SK-N-DZ (cell line): ENCODE measurements at places on chromosomes 13 and 19.

- no peak for DNase-seq
Observed at GRCh38 chr13:20521364-20522115, 4.1 kb downstream of the CRYL1 start.

DNA sequence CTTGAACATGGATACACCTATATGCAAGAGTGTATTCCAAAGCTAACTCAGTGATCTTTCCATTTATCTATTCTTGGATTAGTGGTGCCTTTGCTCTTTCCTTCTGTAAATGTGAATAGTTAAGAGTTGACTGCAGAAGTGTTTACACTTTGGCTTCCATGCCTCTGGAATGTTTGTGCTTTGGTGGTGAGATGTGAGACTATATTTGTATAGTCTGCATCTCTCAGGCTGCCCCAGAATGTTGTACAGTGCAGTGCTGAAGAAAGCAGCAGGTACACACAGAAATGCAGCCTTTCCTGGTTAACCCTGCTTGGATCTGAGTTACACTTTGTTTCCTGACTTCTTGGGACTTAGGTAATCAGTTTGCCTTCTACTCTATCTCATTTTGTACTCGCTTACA is 90.2 kb downstream of the DNAJC15 start:
- no peak for DNase-seq

DNA sequence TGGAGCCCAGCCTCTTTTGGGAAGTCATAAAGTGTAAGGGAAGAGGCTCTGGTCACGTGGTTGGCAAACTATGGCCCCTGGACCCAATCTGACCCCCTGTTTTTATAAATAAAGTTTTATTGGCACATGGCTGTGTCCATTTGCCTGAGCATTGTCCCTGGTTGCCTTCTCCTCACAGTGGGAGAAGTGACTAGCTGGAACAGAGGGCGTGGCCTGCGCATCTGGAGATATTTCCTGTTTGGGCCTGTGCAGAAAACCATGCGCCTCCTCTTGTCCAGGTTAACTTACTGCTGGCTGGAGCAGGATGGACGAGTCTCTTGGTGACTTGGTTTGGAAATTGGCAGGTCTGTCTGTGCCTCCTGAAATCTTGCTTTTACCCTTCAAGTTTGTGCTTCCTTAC is 48.3 kb downstream of the KDM4B start:
- DNase-seq = no peak

DNA sequence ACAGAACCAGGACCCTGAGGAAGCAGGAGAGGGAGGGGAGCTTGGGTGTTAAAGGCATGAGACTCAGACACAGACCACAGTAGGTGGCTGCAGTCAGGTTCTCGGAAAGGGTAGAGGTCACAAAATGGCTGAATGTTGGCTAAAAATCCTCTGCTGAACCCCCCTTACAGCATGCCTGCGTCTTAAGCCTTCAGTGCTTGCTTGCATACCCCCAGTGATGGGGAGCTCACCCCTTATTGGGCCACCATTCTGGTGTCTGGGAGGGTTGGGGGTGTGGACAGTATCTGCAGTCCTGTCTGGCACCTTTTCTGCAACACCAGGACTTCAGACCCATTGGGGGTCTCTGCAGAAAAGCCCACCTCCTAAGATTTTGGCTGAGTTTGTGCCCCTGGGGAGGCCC is 14.2 kb upstream of the B3GNT3 start:
- no peak for DNase-seq

- DNase-seq = no peak
Observed at GRCh38 chr13:75633285-75633684, 2.8 kb upstream of the LMO7 start.

DNA sequence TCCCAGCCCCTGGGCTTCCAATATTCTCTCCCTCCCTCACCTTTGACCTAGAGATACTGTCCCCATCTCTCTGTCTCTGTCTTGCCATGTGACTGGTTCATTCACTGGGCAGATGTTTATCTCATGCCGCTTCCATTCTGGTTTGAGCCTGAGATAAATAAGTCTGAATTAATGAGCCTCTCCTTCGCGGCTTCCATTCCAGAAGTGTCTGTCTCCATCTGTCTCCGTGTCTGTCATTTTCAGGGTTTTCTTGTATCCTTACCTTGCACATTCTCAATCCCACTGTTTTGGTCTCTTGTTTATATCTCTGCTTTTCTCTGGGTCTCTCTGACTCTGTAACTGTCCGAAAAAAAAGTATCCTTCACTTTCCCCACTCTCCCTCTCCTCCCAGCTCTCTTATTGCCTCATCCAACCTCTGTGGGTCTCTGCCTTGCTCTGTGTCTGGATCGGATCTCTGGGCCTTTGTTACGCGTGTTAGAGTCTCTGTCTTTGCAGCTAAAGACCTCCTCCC is 4.3 kb downstream of the SPHK2 start:
- DNase-seq = peak; percentile 72

DNA sequence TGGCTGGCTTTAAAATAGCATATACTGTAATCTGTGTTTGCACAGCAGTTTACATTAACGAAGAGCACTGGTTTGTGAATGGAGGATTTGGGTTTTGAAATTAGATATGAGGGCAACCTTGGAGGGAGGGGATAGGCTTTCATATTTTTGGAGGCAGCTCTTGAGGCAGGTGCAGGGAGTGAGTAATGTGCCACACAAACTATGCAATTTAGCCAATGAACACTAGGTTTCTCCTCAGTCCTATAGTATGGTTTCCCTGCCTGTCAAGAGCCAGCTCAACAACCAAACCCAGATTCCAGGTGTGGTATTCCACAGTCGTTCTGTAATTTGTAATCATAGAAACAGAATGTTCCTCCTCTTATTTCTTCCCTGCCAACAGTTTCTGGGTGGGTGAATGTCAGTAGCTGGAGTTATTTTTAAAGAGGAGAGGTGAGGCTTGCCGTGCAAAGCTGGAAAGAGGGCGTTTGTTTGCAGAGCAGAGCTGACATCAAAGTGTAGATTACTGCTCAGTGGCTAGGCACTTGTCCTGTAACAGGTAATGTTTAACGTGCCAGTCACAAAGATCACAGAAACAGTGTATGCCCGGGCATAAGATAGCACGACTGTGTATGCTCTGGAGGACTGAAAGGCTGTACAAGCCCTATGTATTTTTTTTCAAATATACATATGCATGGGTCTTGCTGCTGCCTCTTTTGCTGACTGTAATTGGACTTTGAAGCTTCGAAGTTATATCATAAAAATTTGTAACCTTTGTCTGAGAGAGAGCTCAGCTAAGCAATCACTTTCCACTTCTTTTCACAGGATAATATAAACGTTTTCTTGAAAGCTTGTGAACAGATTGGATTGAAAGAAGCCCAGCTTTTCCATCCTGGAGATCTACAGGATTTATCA is 124.2 kb downstream of the LMO7 start:
- no peak for DNase-seq

GRCh38 chr19:49213791-49214190 is 56.2 kb downstream of the TRPM4 start:
- no peak for DNase-seq

DNA sequence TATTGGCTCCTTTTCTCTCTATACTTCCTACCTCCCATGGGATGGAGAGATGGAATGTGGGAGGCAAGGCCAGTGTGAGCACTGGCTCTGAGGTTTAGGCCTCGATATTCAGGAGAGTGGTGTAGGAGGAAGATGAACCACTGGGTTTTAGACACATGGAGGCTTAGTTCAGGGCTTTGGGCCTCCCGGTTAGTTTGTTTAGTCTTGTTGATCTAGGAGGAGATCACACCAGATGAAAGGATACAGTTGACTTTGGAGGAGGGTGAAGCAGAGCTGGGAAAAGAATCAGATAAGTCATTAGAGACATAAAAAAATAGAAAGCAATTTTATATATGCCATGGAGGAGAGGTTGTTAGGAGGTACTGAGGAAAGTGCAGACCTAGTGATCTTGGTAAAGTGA is 30.9 kb downstream of the RNASEH2B start:
- no peak for DNase-seq

- no peak for DNase-seq
Observed at GRCh38 chr19:49423985-49424303, 703 bp upstream of the PTH2 start.

GRCh38 chr13:70353096-70353495 is 244.8 kb upstream of the KLHL1 start:
- no peak for DNase-seq

- no peak for DNase-seq
Observed at GRCh38 chr19:50565984-50566903, 2.0 kb downstream of the LRRC4B start.

DNA sequence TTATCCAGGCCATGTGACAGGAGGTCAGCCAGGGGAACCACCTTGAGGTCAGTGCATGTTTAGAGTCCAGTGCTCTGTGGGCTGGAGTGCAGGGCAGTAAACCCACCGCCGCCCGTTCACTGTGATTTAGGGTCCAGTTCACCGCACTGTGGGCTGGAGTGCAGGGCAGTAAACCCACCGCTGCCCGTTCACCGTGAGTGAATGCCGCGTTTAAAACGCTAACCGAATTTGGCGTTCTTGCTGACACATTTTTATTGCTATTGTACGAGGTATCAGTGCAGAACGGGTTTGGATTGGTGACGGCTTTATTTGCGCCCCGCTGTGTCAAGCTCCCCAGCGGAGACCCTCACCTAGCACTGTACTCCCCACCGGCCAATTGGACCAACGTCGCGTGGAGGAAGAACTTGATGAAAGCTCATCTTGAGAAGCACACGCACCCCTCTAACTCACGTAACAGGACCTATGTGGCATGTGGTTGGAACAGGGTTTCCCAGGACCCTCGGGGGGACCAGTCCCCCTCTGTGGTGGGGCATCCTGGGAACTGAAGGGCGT is 27.9 kb downstream of the C13orf46 start:
- DNase-seq = no peak

- no peak for DNase-seq
Observed at GRCh38 chr13:38386421-38386820, 36.8 kb downstream of the UFM1 start.

- no peak for DNase-seq
Observed at GRCh38 chr13:45751885-45752284, 49.8 kb downstream of the CBY2 start.
